ENCODE measurements at places on chromosomes 4 and X. TPM values are rescaled to one million over a fixed set of nuclear protein-coding genes. Genes with fewer than 3 reads are reported as not detected.

AFAP1 gene
- total RNA-seq = 24.6 TPM

ANXA3 gene
- 217 TPM for total RNA-seq

CSAG1 gene
- not detected for total RNA-seq

FIP1L1 gene
- total RNA-seq = 51.4 TPM

CXCL6 gene
- total RNA-seq = 3.1 TPM

FAM9C gene
- total RNA-seq = not detected

H2BW2 gene
- total RNA-seq = not detected

LINC00632 gene
- total RNA-seq = 714 TPM

GLRA2 gene
- total RNA-seq = not detected

CLCN5 gene
- total RNA-seq = 8.3 TPM

NAT8L gene
- total RNA-seq = 15.9 TPM

FAM47E gene
- total RNA-seq = 2.3 TPM

GRCh38 chrX:46547857-46548256 is 2.6 kb upstream of the ZNF674 start:
- no peak for DNase-seq

DNA sequence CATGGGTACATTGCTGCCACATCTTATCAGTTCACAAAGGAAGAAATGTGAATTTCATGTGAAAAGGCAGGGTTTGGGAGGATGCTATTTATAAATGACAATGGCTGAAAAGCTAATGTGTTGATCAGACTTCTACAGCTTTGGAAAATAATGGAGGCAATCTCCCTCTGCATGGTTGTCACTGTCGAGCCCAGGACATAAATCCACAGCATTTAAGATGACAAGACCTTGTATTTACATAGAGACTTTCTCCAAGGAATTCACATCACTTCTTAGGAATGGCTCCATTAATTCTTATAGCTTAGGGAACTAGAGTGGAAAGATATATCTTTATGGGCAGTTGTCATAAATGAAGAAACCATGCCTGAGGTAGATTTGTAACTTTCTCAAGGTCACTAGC is 66.7 kb downstream of the CBLL2 start:
- no peak for DNase-seq

DNA sequence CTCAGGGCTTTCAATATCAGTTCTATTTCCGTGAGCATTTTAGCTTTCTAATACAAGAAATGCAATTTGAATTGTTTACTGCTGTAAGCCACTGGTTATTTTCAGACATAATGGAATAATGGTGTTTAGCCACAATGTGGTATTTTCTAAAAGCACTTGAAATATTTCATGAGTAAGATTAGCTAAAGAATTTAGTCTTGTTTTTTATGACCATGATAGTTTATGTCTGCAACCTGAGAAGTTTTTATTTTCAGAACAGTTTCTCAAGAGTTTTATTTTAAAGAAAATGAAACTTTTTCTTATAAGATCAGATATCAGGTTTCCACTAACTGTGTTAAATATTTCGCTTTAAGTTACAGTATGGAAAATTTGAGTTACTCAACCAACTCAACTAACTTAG is 60.2 kb downstream of the SLIT2 start:
- DNase-seq = no peak

DNA sequence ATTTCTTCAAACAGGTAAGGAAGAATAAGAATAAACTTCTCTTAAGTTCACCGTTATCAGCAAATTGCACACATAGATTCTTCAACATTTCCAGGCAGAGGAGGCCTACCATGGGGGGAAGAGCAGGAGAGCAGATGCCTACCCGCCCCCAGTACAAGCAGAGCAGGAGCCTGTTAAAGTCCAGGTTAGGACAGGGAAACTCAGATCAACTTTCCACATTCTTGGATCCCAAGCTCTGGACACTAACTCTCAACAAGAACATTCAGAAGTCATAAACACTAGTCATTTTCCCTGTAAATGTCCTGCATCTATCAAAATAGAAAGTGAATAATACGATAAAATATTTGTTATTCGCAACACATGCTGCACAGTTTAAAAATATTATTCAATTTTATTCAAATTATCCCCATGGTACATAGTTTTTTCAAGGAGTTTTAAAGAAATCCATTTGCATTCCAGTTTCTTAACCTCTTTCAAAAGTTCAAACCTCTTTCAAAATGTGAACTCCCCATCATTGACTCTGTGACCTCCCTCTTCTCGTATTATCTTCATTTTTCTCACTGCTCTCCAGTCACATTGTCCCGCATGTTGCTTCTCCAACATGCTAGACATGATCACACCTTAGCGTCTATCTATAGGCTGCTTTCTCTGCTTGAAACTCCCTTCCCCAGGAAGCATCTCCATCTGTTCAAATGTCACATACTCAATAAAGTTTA is 185.2 kb upstream of the NEIL3 start:
- no peak for DNase-seq

- no peak for DNase-seq
These were observed 152.5 kb upstream of the SPRY1 start for GRCh38 chr4:123244137-123244536.

DNA sequence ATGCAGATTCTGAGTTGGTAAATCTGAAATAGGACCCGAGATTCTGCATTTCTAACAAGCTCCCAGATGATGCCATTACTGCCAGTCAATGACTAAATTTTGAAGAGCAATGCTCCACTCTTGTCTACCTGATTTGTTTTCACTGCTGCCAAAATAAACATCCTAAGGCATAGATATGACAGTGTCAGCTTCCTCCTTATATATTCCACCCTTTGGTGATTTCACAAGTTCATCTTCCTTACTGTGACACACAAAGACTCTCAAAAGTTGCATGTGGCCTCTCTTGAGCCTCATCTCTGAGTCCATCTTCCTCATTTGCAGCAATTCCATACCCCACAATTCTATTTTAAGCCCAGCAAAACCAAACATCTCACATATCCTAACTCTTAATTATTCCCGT is 110.9 kb downstream of the FBXW7 start:
- DNase-seq = no peak

GRCh38 chrX:87900320-87900908 is 382.8 kb downstream of the KLHL4 start:
- DNase-seq = no peak

DNA sequence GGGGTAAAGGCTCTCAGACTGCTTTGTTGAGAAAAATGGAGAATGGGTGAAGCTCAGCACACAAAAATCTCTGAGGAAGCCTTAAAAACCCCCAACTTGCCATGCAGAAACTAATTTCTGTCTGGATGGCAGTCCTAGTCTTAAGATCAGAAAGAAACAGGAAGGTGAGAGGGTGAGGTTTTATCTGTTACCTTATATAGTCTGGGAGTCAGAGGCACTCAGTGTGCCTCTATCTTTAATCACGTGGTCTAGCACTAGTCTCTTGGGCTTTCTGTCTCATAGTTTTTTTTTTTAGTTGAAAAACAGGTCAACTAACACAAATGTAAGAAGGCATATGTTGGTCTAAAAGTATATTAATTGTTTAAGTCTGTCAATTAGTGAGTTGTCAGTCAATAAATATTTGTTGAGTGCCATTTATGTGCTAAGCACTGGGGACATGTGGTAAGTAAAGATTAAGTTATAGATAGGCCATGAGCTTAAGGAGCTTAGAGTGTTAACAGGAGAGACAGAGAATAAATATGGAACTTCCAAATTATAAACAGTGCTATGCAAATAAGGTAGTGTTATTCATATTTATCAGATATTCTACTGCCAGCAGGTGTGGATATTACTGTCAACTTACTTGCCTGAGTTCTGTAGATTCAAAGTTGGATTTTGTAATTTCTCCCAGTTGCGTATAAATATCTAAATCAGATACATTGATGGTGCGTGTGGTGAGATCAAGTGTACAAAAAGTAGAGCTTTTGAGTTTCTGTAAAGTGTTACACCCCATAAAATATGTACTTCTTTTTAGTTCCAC is 7.0 kb downstream of the CYBB start:
- DNase-seq = no peak

DNA sequence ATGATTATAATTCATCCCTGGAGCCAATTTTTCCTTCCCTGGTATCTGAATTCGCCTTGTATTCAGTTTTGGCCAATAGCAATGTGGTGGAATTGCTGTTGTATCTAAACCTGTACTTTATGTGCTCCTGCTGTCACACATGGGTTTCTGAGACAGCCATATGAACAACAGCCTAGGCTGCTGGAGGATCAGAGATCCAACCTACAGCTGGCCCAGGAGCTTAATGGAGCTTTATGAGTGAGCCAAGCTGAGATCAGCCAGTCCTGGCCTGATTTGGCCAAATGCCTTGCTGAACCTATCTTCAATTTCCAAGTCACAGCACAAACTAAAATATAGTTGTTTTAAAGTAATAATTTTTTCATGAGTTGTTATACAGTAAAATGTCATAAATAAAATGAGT is 1071.5 kb downstream of the PCDH7 start:
- DNase-seq = no peak

GRCh38 chrX:1488141-1488540 is 35.4 kb upstream of the ASMTL start:
- no peak for DNase-seq

DNA sequence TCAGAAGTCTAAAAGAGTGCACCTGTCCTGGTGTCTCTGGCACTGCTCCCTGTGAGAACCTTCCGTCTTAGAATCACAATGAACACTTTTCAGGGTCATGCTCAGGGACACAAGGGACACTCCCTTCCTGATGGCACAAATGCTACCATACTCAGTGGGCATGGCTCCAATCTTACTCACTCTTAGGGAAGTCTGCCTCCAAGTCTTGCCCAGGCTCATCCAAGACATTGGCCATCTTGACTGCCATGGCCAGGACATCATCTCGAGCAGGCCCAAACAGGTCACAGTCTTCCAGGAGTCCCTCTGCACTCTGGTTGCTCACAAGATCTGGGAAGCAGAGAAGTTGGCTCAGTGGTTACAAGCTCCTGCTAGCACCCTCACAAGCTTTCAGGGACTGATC is 8.8 kb downstream of the ZMYM3 start:
- DNase-seq = no peak

- no peak for DNase-seq
These were observed 210.9 kb downstream of the SLIT2 start for GRCh38 chr4:20462426-20463175.

GRCh38 chr4:180926277-180926676 is 1316.9 kb upstream of the TENM3 start:
- DNase-seq = no peak

DNA sequence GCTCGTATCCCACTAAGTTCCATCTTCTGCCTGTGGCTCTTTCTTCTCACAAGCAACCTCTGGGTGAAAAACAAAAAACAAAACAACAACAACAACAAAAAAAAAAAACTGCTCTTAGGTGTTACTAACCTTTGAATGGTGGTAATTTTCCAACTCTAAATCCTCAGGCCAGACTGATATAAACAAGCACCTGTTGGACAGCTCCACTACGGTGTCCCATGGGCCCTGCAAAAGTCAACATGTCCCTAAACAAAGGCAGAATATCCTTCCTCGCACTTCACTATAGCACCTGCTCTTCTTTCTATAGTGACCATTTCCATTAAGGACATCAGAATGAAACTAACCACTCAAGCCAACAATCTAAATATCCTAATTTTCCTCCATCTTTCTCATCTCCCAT is 54.6 kb upstream of the PARM1 start:
- no peak for DNase-seq

GRCh38 chr4:86977621-86978184 is 42.9 kb downstream of the AFF1 start:
- DNase-seq = no peak

- no peak for DNase-seq
These were observed 58.2 kb downstream of the CD38 start for GRCh38 chr4:15836362-15836761.

DNA sequence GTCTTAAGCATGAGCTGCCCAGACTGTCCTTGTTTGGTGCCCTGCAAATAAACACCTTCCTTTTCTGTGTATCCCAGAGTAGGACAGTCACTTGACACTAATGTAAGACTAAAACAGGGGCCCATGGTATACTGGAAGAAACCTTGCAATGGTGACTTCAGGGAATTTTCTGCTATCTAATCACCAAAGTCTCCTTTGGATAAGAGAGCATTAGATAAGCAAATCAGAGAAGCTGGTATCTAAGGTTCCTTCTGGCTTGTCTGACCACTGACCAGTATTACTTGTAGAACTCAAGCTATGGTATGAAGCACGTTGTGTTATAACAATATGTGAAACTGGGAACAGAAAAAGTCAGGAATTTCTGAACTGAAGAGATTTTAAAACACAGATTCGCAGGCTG is 173.9 kb downstream of the COL25A1 start:
- no peak for DNase-seq

GRCh38 chr4:46329118-46329976 is 60.6 kb downstream of the GABRA2 start:
- DNase-seq = no peak

- no peak for DNase-seq
These were observed 56.9 kb upstream of the PDGFRA start for GRCh38 chr4:54172156-54172555.

- DNase-seq = no peak
These were observed 620 bp downstream of the ANAPC10 start for GRCh38 chr4:145097331-145097820.

DNA sequence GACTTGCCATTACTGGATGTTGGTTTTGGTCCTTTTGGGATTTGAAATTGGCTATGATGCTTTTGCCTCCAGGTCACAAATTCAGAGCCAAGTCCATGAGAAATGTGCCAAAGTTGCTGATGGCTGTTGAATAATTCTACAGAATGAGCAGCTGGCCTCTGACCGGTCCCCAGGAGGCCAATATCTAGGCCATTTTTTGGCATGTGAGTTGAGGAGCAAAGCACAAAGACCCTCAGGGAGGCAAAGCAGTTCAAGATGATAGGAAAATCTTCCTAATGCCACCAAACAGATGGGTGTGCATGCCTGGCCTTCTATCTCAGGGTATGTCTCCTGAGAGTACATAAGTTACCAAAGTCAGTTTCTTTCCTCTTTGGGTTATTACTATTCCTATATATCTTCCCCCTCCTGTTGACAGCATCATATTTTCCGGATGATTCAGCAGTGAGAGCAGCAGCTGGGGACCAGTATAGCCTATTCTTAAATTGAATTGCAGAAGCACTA is 44.4 kb downstream of the SEL1L3 start:
- DNase-seq = no peak

GRCh38 chrX:107440187-107440586 is 9.3 kb upstream of the FRMPD3 start:
- DNase-seq = no peak

GRCh38 chrX:2875136-2875481 is 46.4 kb downstream of the GYG2 start:
- DNase-seq = no peak

DNA sequence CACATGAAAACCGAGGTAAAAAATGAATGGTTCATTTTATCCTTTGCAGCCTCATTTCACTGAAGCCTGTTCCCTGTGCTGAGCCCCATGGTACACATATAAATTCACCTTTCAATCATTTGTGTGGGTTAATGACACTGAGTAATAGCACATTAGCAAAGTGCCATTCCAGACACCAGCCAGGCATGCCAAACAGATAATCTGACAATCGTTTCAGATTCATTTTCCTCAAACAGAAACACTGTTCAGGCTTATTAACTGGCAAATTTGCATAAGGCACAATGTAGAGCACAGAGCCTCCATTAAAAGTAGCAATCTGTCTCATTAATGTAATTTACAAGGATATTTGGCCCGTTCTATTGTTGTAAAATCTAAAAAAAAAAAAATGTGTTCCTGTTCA is 76.2 kb downstream of the UNC5C start:
- DNase-seq = no peak

Measured in omental fat pad (tissue), 4 donors.